Testis (tissue), 5 donors: ENCODE measurements at places on chromosomes 1 and 21. TPM values are rescaled to one million over a fixed set of nuclear protein-coding genes. Genes with fewer than 3 reads are reported as not detected.

The ST6GALNAC3 gene
- 0.46 TPM for polyA plus RNA-seq

DNA sequence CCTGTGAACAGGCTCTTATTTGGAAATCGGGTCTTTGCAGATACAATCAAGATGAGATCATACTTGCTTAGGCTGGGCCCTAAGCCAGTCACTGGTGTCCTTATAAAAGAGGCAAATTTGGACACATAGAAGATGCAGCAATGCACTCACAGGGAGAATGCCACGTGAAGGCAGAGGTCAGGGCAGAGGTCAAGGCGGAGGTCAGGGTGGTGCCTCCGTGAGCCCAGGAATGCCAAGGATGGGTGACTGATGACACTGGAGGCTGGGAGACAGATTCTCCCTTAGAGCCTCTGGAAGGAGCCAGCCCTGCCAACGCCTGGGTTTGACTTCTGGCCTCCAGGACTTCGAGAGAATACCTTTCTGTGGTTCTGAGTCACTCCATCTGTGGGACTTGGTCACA lies 22.8 kb upstream of the C1orf174 start:
- DNase-seq: no peak

GRCh38 chr1:242405947-242406346 lies 118.5 kb downstream of the PLD5 start:
- DNase-seq: no peak

The PLA2G2D gene
- 3.7 TPM for polyA plus RNA-seq

The SIPA1L2 gene
- 19.5 TPM for polyA plus RNA-seq
